ENCODE measurements at places on chromosomes 1 and 21.

DNA sequence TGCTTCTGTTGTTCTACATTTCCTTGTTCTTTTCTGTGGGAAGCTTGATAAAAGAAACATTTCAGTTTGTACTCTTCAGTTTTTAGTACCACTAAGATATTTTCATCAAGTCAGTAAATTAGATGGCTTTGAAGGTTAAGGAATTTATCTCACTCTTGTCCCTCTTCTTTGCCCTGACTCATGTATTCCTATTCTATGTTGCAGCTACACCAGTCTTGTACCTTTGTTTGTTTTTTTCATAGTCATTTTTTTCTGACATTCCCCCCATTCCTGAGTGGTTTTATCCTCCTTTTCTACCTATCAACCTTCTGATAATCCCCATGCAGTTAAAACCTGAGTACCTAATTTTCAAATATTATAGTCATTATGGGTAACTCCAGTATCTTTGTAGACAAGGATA is 65.4 kb downstream of the MAST2 start:
- no peak for DNase-seq

- DNase-seq, result no peak
Measured at GRCh38 chr1:167262836-167263235, 42.1 kb downstream of the POU2F1 start.

- no peak for DNase-seq
Measured at GRCh38 chr1:39331647-39332046, 127.2 kb downstream of the MACF1 start.

- DNase-seq, result no peak
Measured at GRCh38 chr1:229666585-229666984, 40.5 kb downstream of the URB2 start.

DNA sequence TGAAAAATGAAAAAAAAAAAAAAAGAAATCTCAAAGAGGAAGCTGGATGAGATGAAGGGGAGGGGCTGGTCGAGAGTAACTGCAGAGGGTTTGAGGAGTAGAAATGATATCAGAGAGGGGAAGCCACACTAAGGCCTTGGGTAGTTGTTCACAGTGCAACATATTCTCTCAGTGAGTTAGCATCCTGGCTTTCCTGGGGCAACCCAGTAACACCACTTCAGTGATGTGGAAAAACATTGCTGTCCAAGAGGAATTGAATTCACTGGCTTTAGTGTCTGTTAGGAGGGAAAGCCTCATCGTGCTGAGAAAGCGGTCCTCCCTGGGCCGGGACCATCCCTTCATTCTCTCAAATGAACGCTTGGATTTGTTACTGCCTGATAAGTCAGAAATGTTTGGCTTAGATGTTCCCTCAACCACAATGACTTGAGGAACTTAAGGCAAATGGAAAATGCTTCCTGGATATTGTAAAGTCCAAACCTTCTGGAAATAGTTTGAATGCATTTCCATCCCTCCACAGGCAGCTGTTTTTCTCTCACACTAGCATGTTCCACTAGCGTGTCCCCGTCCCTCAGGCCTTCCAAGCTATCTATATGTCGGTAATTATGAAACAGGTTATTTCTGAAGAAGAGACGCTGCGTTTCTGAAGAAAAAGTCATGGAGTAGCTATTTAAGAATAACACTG is 12.2 kb downstream of the TGFB2 start:
- no peak for DNase-seq

GRCh38 chr1:220750131-220750515 is 2.0 kb downstream of the MTARC2 start:
- no peak for DNase-seq

GRCh38 chr1:6625584-6626149 is 999 bp downstream of the THAP3 start:
- DNase-seq, result no peak

DNA sequence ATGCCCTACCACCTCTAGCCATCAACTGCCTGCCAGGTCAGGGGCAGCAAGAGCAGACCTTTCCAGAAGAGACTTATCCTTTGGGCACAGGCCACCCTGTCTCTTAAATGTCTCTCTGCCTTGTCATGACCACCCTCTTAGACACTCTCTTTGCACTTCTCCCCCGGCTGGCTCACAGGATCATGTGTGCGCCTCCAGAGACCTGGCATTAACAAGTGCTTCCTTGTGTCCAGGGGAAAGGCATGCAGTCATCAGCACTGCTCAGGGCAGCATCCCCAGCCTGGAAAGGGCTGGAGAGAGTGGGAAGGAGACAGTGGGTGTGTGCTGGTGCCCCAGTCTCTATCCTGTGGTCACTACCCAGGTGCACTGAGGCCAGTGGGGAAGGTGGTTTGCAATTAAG is 85.2 kb upstream of the TLR5 start:
- no peak for DNase-seq

GRCh38 chr21:32329776-32330175 is 31.1 kb downstream of the MRAP start:
- DNase-seq, result no peak

- no peak for DNase-seq
Measured at GRCh38 chr1:2074944-2075740, 24.9 kb downstream of the PRKCZ start.

- DNase-seq, result peak; percentile 6
Measured at GRCh38 chr1:240732390-240732789, 120.4 kb upstream of the GREM2 start.

GRCh38 chr1:157135646-157136045 is 2.5 kb downstream of the ETV3 start:
- no peak for DNase-seq

DNA sequence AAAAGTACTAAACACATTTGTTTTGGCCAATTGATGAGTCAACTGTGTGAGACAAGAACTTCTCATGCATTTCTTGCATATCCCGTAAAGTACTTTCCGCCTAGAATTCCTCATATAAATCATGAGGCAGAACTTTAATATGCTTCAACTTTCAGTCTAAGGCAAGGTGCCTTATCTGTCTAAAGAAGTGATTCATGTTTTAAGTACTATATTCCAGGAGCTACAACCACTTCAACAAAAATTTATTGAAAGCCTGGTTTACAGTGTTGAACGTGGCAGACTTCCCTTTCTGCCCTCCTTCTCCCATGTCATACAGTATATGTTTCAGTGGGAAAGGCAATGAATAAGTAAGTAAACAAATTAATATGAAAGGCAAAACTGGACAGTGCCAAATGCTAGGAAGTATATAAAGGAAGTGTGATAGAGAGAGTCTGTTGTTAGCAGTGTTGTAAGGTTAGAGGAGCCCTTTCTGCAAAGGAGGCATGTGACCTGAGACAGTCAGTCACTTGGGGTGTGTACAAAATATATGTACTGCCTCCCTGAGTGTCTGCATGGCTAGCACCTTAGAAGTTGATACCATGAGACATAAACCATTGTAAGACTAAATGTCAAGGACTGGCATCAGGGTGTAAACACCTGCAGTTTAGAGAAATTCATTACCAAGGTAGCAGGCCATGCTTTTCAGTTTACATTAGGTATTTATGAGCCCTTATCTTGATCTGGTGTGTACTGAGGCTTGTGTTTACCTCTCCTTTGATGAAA is 362.2 kb downstream of the SRGAP2C start:
- no peak for DNase-seq

DNA sequence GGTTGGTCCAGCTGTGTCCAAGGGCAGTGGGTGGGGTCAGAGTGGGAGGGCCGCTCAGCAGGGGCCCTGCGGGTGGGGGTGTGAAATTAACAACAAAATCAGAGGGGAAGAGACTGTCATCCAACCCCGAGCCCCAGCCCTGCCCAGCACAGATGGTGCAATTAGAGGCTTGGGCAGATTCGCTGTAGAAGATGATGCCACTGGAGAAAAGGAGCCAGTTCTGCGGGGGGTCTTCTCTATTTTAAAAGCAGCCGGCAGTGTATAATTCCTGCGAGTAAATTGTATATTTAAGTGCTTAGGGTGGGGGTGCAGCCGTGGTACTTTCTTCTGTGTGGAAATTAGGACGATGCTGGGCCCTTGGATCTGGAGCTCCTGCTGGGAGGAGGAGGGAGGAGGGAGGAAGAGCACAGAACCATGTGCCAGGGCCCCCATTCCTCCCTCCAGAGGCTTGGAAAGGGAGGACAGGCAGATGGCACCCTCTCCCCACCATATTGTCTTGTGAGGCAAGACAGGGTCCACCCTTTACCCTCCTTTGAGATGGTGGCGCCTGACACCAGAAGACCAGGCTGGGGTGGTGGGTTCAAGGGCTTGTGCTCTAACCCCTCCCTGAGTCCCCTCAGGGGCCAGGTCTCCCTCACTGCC is 89.2 kb downstream of the ACTL8 start:
- DNase-seq, result peak; percentile 92

DNA sequence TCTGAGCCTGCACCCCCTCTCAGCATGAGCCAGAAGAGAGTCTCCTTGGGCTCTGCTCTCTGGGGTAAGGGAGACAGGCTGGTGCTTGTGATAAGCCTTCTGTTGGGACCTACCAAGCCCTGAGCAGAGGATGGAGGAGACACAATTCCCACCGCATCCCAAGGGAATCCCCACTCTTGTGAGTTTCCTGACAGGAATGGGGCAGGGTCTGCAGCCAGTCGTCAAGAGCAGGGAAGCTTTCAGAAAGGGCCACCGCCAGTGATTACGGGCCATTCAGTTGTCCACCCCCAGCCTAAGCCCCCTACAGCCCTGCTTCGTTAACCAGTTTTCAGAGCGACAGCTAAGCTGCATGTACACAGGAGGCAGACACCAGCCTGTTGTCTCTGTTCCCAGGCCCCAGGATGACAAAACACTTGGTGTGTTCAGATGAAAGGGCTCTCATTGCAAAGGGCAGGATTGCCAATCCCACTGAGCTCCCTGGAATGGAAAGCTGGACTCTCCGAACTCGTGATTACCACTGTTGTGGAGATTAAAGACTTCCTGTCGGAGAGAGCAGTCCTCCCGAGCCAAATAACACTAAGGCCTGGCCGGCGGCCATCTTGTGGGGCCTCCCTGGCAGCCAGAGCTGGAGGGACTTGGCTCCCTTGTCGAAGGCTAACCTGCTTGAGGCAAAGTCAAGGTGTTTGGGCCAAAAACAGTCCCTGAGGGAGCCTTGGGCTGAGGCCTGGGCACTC is 37.4 kb upstream of the SLC30A1 start:
- DNase-seq, result no peak

DNA sequence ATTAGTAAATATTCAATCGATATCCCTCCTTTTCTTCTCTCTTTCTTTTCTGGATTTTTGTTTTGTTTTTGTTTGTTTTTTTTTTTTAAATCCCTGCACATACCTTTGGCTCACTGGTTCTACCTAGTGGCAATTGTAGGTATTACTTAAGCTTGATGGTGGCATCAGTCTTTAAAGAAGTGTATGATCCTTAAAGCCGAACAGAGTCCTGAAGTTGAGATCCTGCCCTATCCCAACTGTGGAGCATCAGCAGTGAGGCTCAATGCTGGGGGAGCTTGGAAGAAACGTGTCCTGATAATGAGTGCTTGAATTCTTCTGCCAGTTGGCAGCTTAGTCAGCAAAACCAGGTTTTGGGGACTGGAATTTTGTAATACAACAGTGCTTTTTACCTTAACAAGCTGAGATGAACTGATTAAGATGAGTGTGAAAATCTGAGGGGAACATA is 60.8 kb downstream of the FASLG start:
- DNase-seq, result no peak

DNA sequence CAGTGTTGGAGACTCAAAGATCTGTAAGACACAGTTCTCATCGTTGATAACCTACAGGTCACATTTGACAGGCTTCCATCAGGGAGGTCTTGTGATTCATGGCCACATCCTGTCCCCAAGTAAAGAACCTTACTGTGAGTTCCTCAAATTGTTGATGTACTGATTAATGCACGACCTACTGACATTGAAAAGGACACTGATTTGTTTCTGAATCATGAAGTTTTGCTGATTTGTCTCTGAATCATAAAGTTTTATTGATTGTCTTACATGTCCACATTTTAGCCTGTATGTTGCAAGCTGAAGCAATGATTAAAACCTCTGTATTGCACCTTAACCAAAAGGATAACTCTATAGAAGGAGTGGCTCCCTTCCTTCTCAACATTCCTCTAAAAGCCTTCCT is 476.3 kb upstream of the RUNX1 start:
- no peak for DNase-seq

DNA sequence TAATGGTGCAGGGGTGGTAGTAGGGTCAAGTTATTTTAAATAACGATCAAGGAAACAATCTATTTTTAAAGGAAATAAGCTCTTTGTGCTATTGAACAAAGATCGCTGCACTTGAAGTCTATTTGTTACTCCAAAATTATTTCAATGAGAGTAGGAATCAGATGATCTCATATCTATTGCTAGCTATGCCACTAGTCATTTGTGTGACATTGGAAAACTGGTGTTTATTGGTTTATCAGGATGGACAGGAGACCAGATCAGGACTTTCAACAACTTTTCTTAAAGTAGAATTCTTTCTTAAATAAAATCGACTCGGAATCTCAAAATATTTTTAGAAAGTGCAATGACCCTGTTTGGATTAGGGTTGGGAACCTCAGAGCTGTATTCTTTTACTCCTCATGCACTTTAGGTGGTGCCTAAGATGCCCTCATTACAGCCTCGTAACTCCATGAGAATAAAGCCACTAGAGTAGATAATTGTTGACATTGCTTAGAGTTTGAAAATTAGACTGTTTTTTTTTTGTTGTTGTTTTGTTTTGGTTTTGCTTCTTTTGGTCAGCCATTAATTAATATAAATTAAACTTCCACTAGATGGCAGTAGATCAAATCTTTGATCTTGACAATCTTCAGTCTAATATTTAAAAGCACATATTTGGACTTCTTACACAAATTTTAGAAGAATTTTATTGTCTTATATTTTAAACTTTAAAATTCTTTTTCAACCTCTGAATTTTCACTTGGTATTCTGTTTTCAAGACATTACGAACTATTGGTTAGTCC is 352.4 kb downstream of the USP25 start:
- DNase-seq, result no peak

DNA sequence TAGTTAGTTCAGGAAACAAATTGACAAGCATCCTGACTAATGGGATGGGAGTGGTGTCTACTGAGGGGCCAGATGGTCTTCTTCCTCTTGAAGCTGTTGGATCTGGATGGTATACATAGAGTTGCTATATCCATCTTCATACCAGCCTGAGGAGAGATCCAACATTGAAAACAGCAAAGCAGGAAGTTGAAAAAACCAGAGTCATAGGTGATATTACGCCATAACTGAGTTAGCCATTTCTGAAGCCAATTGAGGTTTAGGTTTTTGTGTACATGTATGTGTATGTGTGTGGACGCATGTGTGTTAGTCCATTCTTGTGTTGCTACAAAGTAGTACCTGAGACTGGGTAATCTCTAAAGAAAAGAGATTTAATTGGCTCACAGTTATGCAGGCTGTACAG is 2.3 kb upstream of the TSPAN2 start:
- DNase-seq, result no peak

All from DMS 273 treated with DMSO at 0.1 percent for 48 hours (cell line).